Putamen (tissue), 1 donor: ENCODE measurements at places on chromosomes 6 and 20.

- no peak for DNase-seq
Measured at GRCh38 chr6:77095936-77096627, 367.2 kb downstream of the HTR1B start.

DNA sequence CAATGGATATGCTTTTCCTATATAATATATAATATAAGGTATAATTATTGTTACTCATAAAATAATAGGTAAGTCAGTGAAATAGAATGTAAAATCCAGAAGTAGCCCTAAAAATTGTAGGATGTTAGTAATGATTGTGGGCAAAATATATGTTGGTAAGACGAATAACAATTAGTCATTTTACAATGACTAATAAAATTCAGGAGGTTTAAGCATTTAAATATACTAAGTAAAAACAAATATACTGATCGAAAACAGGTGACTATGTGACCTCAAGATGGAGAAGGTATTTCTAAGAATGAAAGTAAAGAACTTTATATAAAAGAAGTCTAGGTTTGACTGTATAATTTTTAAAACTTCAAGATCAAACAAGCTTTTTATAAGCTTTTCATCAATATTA lies 28.9 kb downstream of the FUCA2 start:
- no peak for DNase-seq

DNA sequence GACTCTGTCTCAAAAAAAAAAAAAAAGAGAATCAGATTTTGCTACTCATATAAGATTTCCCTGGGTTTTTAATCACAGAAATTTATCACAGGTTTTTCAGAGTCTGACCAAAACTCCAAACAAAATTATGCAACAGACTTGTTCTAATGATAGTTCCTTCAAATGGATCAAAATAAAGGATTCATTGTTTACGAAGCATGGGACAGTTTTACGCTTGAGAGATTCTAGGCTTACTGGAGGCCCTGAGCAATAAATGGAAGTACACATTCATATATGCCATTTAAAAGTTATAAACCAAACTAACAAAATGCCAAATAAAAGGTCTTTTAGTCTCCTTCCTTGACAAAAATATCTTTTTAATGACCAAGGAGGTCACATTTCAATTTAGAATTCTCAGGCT lies 245.1 kb upstream of the KCNQ5 start:
- no peak for DNase-seq

- DNase-seq = no peak
Measured at GRCh38 chr20:63347081-63347741, 13.9 kb downstream of the CHRNA4 start.

- no peak for DNase-seq
Measured at GRCh38 chr6:24797596-24798216, 1.0 kb downstream of the ARMH2 start.

DNA sequence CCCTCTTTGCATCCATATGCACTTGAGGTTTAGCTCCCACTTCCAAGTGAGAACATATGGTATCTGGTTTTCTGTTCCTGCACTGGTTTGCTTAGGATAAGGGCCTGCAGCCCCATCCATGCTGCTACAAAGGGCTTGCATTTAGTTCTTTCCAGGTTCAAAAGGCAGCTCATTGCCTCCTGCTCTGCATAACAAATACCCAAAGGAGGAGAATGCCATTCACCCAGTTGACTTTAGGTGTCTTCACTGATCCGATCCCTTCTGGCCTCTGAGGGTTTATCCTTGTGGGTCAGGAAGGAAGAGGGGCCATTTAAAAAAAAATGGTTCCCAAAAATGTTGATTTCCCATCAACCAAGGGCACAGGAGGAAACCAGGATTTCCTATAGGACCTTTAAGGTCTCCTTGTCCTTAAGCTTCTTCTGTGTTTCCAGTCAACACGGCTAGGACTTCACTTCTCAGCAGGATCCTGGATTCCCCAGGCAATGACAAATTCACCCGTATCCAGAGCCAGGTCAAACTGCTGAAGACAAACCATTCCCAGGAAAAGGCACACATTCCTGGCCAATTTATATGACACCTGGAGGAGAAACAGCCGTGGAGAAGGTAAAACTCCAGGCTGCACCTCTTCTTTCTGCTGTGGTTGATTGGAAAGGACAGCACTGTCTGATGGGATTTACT lies 447.7 kb upstream of the CDH4 start:
- no peak for DNase-seq

DNA sequence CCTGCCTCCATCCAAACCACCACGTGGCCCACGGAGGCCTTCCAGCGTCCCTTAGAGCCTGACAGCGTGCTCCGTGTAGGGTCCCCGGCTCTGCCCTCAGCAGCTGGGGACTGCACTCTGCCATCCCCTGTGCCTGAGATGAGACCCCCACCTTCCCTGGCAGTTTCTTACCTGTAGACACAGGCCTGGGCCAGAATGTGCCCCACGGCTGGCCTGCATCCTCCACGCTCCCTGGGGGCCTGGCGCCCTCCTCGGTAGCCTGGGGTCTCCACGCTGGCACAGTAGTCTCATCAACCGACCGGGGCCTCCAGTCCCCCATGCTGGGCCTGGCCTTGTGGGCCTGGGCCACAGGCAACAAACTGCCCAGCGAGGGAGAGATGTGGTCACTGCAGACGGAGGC lies 9.6 kb downstream of the DACT2 start:
- DNase-seq = no peak

- DNase-seq = no peak
Measured at GRCh38 chr6:27891320-27891875, 20.8 kb downstream of the OR2B2 start.
